ENCODE measurements at places on chromosomes 2 and 18.

GRCh38 chr18:59006461-59007067, 133.1 kb upstream of the SEC11C start:
- no peak for DNase-seq

GRCh38 chr2:213237251-213237650, 47.0 kb upstream of the SPAG16 start:
- no peak for DNase-seq

DNA sequence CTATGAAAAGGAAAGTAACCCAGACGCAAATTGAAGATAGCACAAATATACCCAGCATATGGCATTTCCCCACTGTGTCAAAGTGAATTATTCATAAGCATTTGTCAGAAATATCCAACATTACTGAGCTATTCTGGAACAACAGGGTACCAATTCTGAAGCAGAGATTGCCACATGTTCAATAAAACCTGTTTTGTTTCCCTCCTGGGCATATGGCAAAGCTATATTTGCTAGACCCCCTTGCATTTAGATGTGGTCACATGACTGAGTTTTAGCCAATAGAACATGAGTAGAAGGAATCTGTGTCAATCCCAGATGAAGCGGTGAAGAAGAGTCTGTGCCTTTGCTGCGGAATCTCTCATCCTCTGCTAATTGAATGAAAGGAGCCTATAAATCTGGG, 296.4 kb upstream of the DLGAP1 start:
- DNase-seq = peak; percentile 60

DNA sequence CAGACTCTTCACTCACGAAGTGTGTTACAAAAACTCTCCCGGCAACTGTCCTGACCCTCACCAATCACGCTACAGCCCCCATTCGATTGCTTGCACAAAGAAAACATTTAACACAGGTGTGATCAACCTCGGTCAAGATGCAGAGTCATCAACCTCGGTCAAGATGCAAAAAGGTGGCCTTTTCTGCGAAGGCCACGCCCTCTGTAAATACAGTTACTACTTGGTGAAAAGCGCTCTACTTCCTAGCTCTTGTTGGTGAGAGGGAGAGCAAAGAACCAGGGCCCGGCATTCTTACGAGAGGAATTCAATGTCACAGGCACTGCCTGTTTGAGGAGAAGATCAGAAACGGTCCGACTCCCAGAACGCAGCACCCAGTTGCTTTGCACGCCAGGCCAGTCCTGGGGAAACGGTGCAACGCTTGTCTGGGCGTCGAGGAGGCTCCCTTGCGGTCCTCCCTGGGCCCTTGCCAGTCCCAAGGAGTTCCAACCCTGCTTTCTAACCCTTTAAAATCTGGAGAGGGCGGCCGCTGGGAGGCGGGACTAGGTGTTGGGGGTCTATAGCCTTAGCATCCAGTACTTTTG, 1.9 kb downstream of the PIEZO2 start:
- no peak for DNase-seq

GRCh38 chr2:226761195-226761583, 38.4 kb downstream of the IRS1 start:
- DNase-seq = no peak

DNA sequence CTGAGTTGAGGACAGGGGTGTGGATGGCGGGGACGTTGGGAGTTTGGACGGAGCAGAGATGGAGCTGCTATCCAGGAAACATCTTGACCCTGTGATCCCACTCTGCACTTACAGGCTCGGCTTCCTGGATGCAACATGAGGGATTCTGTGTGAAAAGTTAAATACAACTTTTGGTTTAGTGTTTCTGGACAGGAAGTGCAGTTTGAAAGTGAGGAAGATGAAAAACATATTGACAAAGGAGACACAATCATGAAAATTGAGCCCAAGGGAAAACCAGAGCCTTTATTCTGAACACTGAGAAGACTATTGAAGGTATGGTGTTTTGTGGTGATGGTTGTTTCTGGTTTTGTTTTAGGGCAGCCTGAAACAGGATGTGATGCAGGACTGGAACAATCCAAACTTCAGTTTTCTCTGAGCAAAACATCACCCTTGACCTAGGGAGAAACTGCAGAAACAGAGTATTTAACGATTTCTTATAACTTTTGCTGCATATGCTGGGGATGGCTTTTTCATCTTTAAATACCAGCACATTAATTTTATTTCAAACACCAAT, 76.5 kb upstream of the RFX8 start:
- no peak for DNase-seq

GRCh38 chr18:79011300-79011870, 31.8 kb downstream of the SALL3 start:
- DNase-seq = no peak

DNA sequence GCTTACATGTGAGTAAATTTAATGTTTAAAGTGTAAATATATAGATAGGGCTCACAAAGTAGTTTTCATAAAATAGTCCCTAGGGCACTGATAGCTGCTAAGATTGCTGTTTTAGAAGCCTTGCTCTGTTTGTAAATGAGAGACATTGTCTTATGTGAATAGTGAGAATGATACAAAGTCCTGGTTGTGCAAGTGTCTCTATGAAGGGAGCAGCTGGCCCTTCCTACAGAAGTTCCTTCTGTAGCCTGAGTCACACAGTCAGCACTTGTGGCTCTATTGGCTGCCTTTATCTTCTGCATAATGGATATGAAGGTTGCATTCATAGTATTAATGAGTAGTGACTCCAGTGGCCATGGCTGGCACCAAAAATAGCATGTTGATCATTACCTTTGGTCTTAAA, 279.7 kb downstream of the OSR1 start:
- no peak for DNase-seq

DNA sequence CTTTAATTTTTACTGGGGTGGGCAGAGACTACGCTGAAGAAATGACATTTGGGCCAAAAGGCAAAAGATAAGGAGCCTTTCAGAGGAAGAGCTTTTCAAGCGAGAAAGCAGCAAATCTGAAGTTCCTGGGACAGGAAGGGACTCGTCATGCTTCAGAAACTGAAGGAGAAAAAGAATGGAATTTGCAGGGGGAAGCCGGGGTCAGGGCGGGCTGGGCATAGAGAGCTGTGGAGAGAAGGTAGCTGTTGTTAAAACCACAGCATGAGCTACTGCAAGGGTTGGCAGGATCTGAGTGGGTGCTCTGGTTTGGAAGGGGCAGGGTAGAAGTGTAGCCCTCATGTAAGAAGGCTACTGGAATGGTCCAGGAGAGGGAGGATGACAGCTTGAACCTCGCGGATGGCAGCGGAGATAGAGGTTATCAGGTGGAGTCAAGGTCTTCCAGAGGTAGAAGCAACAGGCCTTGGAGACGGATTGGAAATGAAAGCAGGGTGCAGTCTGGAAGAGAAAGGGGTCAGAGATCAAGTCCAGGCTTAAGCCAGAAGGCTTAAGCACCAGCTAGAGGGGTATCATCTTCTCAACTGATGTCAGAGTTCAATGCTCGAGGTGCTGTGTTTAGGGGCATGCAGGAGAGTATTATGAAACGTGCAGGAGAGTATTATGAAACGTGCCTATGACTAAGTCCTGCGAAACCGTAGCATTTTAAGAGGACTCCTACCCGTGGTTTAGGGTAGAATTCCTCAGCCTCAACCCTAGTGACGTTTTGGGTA, 18.9 kb downstream of the ATP8B1 start:
- no peak for DNase-seq

DNA sequence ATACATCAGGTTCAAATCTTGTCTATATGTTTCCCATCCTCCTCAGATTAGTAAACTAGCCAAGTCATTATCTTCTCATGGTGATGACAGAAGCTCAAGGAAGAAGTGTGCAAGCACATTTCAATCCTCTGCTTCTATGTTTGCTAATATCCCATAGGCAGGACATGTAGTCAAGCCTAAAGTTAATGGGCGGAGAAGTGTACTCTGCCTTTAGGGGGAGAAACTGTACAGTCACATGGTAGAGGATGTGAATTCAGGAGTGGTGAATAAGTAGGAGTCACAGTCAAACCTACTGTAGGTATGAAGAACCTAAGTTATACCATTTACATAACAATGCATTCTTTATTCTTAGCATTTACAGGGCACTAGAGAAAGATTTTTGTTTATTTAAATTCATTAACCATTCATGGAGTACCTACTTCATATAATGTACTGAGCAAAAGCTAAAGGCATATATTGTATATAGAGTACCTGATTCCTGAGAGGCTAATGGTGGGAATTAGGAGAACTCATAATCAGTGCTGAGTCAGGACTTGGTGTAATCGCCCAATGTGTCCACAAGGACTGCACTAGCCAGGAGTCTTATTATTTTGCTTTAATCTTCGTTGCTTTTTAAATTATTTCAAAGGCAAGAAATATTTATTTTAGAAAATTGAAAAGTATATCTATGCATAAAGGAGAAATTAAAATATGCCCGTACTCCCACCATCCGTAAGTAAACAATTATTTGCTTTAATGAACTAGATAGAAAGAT, 394.3 kb upstream of the ETAA1 start:
- DNase-seq = no peak

GRCh38 chr2:229943770-229944449, 21.6 kb downstream of the FBXO36 start:
- DNase-seq = no peak

Data from NCI-H1694 (cell line).